ENCODE measurements at places on chromosomes 4 and X.

- no peak for DNase-seq
These were observed 123.9 kb downstream of the NAA11 start for GRCh38 chr4:79201971-79202370.

- peak; percentile 65 for DNase-seq
These were observed 139.6 kb downstream of the SOWAHB start for GRCh38 chr4:76758290-76758882.

- no peak for DNase-seq
These were observed 65.4 kb downstream of the CXCL13 start for GRCh38 chr4:77671051-77671450.

DNA sequence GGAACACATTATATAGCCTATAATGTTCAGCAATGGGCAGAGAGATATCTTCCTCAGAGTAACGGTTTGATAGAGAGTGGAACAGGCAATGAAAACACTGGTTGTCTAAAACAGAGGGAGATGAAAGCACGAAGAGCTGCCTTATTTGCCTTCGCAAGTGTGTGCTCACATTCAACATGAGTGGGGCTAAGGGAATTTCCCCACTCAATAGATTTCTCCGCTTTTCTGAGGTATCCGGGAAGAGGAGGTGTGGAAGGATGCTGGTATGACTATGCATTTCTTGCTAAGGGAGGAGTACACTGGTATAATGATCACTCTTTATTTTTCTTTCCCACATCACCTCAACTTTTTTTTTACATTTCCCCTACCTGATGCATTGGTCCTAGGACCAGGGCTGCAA lies 7.8 kb upstream of the GPR82 start:
- DNase-seq = no peak

- no peak for DNase-seq
These were observed 165.0 kb upstream of the ANK2 start for GRCh38 chr4:112884406-112884805.

- no peak for DNase-seq
These were observed 1413.0 kb downstream of the PCDH7 start for GRCh38 chr4:32133141-32133540.

GRCh38 chr4:39655211-39655610 lies 16.5 kb upstream of the SMIM14 start:
- no peak for DNase-seq

GRCh38 chr4:33104273-33104672 lies 2384.1 kb downstream of the PCDH7 start:
- DNase-seq = no peak

- DNase-seq = peak; percentile 61
These were observed 123.6 kb downstream of the SHROOM3 start for GRCh38 chr4:76558396-76559235.

- peak; percentile 59 for DNase-seq
These were observed 467.0 kb downstream of the PCDH18 start for GRCh38 chr4:137065311-137065710.

GRCh38 chr4:7348946-7349900 lies 85.5 kb downstream of the PSAPL1 start:
- no peak for DNase-seq

- no peak for DNase-seq
These were observed 125.2 kb downstream of the PACRGL start for GRCh38 chr4:20825505-20825904.

DNA sequence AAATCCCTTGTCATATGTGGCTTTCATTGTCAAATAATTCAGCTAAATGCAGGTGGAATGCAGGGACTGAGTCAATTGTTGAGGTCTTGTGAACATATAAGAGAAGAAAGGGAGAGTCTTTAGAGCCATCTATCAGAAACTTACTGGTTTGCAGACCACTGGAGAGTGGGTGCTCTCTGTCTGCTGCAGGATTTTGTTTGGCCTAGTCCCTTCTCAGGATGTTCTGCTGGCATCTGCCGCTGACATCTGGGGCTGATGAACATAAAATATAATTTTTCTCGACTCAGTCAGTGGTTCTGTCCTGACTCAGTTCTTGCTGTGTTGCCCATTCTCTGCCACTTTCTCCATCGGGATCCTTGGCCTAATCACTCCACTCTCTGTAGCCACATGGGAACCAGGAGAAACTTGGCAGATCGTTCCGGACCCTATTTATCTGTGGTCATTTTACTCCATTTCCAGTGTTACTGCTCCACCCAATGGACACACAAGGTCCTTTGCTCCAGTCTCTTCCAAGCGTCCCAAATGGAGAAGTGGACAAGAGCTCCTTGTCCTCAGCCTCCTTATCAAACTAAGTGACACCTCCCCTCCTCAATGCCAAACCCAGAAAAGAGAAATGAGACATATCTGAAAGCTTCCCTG lies 436.2 kb downstream of the FAT4 start:
- peak; percentile 84 for DNase-seq

GRCh38 chrX:108362026-108362425 lies 76.2 kb downstream of the COL4A6 start:
- no peak for DNase-seq

DNA sequence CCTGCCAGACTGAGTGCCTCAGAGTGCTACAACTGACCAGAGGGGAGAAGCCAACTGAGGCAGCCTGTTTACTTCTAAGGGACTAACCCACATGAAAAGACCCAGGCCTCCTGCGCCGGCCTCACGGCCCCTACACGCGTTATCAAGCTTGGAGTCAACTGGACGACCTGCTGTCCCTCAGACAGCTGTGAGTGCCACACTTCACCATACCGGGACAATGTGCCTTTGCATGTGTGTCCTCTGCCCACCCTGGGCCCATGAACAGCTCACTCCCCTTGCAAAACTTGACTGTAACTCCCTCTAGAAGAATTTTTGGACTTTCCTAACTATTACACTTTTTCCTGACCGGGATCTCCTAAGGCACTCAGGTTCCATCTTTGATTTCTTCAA lies 1.8 kb downstream of the NOP14 start:
- DNase-seq = peak; percentile 40

DNA sequence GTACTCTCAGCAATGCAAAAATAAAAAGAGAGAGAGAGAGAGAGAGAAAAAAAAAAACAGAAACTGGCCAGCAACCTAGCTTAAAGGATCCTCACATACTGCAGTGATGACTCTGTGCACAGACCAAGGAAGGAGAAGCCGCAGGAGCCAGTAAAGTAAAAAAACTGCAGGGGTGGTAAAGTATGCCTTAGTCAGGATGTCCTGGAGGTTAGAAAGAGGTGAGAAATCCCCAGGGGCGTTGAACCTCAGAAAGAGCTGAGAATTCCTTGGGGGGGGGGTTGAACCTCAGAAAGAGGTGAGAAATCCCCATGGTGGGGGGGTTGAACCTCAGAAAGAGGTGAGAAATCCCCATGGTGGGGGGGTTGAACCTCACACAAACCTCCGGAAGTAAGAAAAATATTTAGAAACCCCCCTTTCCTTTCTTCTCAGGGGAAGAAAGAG lies 48.0 kb downstream of the MAGEA9 start:
- peak; percentile 92 for DNase-seq

DNA sequence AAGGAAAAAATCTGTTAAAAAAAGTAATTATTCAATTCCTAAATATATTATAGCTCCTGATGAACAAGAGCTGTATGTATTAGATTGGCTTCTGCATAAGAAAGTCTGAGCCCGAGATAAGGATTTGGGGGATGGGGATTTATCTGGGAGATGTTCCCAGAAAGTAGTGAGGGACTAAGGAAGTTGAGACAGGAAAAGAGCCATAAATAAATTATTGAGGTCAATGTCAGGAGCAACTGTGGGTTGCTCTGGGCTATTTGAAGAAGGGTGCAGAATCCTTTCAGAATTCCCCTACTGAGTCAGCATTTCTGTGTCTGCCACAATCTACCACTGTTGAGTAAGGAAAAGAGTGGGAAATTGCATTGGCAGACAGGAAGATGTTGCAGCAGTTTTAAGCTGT lies 3.1 kb upstream of the TDO2 start:
- peak; percentile 66 for DNase-seq

DNA sequence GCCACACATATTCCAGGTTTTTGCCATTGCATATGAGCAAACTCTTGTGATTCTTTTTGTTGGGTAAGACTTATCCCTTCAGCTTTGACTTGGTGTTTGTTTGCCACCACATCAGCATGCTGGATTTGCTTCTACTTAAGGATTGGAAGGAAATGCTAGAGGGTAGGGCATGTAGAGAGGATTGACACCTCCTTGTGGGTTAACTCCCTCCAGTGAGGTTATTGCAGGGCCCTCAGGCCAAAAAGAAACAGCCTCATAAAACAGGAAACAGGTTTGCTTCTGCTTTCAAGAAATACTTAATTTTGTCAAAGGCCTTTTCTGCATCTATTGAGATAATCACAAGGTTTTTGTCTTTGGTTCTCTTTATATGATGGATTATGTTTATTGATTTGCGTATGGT lies 15.2 kb upstream of the INPP4B start:
- no peak for DNase-seq

- DNase-seq = no peak
These were observed 40.0 kb downstream of the CHRDL1 start for GRCh38 chrX:110755611-110756010.

GRCh38 chrX:46029777-46030176 lies 515.4 kb downstream of the ZNF674 start:
- DNase-seq = no peak

DNA sequence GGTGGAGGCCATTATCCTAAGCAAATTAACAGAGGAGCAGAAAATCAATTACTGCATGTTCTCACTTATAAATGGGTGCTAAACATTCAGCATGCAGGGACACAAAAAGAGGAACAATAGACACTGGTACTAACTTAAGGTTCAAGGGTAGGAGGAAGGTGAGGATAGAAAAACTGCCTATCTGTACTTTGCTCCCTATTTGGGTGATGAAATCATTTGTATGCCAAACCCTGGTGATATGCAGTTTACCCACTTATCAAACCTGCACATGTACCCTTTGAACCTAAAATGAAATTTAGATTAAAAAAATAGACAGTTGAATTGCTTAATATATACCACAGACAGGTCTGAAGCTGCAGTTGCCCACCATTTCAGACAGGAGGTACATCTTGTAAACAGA lies 143.3 kb upstream of the KLHL4 start:
- no peak for DNase-seq

DNA sequence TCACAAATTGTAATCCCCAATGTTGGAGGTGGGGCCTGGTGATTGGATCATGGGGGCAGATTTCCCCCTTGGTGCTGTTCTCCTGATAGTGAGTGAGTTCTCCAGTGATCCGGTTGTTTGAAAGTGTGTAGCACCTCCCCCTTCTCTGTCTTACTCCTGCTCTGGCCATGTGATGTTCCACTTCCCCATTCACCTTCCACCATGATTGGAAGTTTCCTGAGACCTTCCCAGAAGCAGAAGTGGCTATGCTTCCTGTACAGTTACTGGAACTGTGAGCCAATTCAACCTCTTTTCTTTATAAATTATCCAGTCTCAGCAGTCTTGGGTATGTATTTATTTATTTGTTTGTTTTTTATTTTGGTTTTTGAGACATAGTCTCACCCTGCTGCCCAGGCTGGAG lies 143.2 kb downstream of the CPE start:
- DNase-seq = no peak

- DNase-seq = no peak
These were observed 133.8 kb upstream of the ANKRD50 start for GRCh38 chr4:124846306-124846705.

- DNase-seq = no peak
These were observed 999 bp downstream of the ZNF518B start for GRCh38 chr4:10456260-10456594.

DNA sequence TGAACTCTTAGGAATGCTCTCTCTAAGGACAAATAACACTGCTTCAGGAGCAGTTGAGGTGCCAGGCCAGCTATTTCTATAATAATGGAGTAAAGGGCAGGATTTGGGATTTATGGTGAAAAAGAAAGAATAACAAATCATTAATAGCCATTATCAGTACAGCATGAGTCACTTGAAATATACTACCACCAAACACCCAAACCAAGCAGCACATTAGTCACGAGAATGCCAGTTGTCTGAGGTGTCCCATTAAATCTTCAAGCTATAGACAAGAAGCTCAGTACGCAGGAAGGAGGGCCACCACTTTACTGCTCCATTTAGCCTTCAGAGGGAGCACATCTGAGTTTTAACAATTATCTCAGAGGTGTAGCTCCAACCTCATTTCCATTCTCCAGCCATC lies 106.8 kb upstream of the MAGEA10 start:
- no peak for DNase-seq

DNA sequence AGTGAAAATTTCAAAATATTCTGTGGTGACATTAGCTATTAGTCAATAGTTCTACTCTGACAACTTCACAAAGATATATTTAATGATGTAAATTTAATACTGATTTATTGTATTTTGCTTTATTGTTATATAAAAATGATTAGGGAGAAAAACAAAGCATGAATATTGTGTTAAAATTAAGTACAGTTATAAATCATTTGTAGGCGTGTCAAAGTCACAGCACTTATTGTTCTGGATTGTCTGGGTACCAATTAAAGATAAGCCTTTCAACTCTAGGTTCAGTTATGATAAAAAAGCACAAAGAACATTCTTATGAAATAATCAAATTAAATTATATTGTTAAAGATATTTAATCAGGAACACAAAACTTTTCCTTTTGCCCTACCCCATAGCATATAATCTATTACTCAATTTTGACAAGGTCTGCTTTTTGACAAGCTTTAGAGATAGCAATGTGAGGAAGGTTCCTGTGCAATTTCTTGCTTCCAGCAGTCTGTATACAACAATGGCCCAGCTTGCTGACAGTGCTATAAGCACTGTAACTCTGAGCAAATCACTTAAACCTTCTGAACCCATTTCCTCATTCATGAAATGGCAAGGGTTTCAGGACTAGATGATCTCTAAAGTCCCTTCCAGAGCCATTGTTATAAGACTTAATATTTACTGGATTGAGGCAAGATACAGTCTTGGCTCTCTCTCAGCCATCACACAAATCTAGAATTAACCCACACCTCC lies 910.3 kb upstream of the LCORL start:
- no peak for DNase-seq

- DNase-seq = no peak
These were observed 260.6 kb upstream of the DIAPH2 start for GRCh38 chrX:96424007-96424406.
